ENCODE measurements at places on chromosomes 3 and 15.
A peak's percentile ranks its signal among the peaks of the same experiment; 100 is the strongest.

DNA sequence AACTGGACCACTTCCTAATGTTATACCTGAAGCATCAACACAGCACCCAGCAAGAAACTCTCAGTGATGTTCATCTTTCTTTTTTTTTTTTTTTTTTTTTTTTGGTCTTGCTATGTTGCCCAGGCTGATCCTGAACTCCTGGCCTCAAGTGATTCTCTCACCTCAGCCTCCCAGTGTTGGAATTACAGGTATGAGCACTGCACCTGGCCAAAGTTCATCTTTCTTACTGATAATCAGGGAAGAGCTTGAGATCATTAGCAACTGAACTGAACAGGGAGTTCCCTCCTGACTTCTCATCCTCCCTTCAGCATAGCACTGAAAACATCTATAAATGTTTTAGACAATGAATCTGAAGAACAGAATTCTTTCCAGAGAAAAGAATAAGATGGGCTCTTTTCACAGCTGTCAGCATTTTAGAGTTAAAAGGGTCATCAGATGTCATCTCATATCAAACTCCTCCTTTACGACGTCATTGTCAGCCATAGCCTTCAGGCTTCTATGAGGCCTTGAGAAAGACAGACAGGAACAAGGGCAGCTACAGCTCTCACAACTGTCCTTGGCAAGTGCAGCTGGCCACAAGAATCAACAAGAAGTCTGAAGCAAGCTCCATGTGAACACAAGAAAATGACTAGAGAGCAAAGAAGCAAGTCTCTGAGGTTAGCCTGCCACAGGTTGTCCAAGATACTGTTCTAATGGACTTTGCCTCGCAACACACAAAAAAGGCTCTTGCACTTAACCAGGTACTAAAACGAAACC is 33.8 kb downstream of the SCAP start:
- no peak for DNase-seq

DNA sequence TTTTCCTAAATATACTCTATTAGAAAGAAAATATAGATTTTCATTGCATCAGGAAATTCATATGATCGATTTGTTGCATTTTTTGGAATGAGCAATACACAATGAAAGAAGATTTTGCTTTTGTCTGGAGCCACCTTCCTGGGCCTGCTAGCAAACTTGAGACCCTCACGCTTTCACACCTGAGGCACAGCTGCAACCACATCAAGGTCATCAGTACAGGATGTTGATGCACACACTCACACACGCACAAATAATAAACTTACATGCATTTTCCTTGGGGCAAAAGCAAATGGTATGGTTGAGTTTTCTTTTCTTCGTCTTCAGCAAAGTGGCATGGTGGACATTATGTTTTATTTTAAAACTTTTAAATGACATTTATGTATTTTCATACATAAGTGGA is 64.8 kb upstream of the SATB1 start:
- no peak for DNase-seq

GRCh38 chr3:189978753-189979152 is 141.9 kb downstream of the P3H2 start:
- DNase-seq: no peak

DNA sequence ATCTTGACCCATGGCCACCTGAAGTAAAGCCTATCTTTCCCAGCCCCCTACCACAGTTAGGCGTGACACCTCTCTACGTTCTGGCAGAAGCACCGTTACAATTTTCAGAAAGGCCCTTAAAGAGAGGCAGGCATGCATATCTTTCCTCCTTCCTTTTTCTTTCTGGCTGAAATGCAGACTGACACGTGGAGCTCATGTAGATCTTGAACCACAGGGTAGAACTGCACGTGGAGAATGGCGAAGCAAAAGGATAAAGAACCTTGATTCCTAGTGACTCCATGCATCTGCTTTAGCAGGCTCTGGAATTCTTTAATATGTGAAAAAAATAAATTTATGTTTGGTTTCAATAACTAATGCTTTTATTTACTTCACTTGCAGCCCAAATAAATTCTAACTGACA is 166.6 kb downstream of the CPNE4 start:
- no peak for DNase-seq

DNA sequence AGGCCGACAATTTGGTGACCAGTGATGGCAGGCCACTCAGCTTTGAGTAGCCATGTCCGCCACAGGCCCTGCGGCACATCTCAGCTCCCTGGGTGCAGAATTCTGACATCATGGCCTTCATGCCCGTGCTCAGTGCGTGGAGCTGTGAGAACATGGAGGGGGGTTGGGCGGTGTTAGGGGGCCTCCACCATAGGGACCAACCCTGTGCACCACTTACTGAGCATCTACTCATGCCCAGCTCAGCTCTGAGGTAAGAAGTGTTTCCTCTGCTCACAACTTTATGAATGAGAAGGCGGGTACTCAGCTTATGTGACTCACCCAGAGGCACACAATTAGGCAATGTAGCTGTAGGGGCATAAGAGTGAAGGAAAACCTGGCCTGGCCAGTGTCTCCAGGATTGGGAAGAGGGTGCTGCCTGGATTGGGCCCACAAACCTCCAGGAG is 10.5 kb downstream of the ACOX2 start:
- peak; percentile 93 for DNase-seq

DNA sequence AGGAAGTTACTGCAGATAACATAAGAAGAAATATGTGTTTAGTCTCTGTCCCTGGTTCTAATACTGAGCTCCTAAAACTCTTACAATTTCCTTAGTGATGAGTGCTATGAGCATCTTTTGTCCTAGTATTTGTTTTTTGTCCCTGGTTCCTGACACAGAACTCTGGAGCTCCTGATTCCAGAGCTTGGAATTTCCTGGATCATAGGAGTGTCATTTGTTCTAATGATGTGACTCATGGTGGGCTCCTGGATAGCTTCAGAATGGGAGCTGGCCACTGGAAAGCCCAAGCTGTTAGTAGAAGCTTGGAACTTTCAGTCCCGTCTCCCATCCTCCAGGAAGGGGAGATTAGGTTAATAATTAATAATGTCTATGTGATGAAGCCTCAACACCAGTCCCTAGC is 98.2 kb downstream of the CNTN6 start:
- no peak for DNase-seq

GRCh38 chr3:161770484-161771386 is 274.1 kb downstream of the OTOL1 start:
- peak; percentile 54 for DNase-seq

DNA sequence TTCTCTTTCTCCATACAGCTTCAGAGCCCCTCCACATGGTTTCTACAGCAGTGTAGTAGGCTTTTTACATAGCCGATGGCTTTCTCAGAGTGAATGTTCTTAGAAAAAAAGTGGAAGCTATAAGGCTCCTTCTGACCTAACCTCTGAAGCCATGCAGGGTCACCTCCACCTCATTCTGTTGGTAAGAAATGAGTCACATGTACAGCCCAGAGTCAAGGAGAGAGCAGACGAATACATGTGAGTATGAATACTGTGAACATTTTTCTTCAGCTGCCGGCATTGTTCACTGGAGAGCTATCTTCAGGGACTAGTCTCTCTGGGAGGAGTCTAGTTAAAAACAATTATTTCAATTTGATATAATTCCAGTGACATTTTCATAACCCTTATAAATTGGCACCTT is 68.2 kb upstream of the THRB start:
- DNase-seq: no peak

GRCh38 chr15:86892774-86893449 is 813.2 kb downstream of the AGBL1 start:
- no peak for DNase-seq

- DNase-seq: no peak
Observed at GRCh38 chr15:73724212-73724611, 28.9 kb downstream of the INSYN1 start.

DNA sequence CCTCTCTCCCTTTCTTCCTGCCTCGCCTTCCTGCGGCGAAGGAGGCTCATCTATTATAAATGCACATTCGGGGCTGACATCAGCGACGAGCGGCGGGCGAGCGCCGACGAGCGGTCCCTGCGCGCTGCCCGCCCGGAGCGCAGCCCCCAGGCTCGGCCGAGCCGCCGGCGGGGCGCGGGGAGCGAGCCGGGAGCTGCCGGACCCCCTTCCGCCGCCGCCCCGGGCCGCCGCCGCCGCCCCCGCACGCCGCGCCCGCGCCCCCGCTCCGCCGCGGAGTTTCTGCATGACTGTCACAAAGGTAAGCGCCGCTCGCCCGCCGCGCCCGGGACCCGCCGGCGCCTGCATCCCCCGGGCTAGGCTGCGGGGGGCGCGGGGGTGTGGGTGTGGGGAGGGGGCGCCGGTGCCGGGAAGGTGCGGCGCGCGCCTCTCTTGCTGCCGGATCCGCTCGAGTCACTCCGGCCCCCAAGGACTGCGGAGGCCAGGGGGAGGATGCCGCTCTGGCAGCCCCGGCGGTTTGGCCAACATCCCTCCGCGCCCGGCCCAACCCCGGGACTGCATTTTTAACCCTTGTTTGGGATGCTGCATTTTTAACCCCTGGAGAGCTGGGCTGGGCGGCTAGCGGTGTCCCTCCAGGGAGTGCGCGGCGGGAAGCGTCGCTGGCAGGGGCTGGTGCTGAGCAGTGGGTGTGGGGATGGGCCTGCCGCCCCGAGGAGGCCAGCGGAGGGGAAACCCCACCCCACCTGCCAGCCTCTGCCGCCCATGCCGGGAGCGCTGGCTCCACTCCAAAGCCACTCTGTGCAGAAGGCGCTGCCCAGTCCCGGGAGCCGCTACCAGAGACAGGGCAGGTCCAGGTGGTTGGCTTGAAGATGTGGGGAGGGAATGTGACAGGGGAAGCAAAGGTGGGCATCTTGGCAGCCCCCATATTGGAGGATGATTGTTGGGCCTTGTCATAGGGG is at the start of gene CORO2B:
TSS of gene CORO2B (plus strand) at position 14 of the 956 bp plus-strand sequence. CDS start at position 284, 270 bp downstream.
- peak; percentile 5 for DNase-seq

DNA sequence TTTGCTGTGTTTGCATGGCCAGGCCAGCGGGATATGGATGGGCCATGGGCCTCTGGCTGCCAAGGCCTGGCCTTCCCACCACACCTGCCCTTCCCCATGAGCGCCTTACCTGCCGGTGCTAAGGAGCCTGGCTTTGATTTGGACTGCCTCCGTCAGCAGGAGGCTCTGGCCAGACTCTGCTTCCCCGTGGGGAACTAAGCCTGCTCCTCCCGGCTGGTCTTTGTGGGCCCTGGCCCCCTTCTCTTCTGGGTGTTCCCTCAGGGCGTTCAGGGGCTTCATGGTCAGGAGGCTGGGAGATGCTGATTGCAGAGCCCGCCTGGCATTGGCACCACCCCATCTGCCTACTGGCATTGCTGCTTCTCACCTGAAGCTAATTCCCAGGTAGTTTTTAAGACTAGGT is 45.2 kb downstream of the SMAD6 start:
- DNase-seq: no peak

DNA sequence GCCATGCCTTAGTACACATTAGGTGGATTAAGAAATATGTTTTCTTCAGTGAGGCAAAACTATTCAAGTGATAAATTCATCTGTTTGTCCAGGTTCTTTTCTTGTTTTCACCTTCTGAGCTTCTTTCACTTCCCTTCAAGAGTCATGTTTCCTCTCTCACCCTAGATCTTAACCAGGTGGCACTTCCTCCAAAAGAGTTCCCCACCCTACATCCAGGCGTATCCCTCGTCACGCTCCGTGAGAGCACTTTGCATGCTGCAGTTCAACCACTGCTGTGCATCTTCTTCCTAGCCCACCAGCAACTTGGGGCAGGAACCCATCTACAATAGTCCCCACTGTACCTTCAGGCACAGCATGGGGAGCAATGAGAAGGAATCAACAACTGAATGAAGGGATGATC is 28.9 kb downstream of the OSBPL10 start:
- no peak for DNase-seq

GRCh38 chr15:68981941-68982340 is 32.6 kb upstream of the NOX5 start:
- DNase-seq: no peak

Measured in Kasumi-1 (cell line).